ENCODE measurements at places on chromosomes 1 and 21. TPM values are rescaled to one million over a fixed set of nuclear protein-coding genes. Genes with fewer than 3 reads are reported as not detected.

GRCh38 chr1:41620365-41621169, 136.1 kb upstream of the EDN2 start:
- no peak for DNase-seq

DNA sequence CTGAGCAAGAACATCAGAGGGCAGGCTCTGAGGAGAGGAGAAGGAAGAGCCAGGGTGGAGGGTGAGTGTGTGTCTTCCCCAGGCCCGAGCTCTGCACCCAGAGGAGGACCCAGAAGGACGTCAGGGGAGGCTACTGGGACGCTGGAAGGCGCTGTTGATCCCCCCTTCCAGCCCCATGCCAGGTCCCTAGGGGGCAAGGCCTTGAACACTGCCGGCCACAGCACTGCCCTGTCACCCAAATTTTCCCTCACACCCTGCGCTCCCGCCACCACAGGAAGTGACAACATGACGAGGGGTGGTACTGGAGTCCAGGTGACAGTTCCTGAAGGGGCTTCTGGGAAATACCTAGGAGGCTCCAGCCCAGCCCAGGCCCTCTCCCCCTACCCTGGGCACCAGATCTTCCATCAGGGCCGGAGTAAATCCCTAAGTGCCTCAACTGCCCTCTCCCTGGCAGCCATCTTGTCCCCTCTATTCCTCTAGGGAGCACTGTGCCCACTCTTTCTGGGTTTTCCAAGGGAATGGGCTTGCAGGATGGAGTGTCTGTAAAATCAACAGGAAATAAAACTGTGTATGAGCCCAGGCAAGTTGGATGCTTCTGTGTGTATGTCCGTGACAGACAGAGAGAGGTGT, 17.1 kb downstream of the BCAN start:
- no peak for DNase-seq

The ATP5PF gene
- 105 TPM for total RNA-seq

- no peak for DNase-seq
Measured at GRCh38 chr1:61173118-61173517, 90.8 kb downstream of the NFIA start.

The OR2L5 gene
- not detected for total RNA-seq

DNA sequence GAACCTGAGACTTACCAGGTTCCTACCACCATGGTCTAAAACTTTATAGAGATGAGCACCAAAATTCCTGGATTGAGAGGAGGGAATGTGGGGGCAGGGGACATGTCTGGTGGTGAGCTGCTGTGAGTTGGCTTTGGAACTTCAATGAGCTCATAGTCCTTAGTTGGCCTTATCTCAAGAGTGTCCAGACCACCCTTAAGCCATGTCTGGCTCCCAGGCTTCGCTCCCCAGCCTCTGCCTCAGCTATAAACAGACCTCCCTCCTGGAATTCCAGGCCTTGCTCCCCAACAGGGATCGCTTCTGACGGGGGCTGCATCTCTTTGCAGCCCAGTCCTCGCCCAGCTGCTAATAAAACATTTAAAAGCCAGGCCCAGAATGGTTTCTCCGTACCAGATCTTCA, 19.5 kb downstream of the ATF3 start:
- DNase-seq = no peak

The SHCBP1L gene
- not detected for total RNA-seq

DNA sequence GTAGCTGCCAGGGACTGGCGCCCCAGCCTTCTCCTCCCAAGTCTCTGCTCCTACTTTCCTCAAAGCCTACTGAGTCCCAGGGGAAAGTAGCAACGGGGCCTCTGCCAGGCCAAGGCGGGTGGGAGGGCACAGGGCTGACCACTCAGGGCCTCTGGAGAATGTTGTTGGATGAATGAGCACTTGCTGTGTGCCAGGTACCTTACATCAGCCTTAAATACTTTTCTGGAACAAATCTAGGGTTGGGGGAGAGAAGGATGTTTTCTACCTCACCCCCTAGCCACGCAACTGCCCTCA, 119.3 kb upstream of the ZBTB40 start:
- DNase-seq = no peak

Measured in mesothelial cell of epicardium (in vitro differentiated cells).